Left cardiac atrium (tissue), 4 donors: ENCODE measurements at places on chromosomes 6 and 20. TPM values are rescaled to one million over a fixed set of nuclear protein-coding genes. Genes with fewer than 3 reads are reported as not detected.

DNA sequence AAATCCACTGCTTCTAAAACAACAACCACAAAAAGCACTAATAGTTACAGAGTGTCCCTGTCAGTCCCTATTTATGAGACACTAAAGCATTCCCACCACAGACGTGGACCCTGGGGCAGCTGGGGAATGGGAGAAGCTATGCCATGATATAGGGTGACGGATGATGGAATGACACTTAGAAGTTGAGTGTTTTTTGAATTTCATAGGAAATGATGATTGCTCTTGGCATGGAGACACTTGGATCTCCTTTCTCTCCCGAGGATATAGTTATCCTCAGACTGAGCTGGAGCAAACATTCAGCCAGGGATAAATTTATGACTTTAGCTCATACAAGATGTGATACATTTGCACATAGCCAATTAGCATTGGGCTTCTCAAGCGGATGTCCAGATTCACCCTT lies 151.2 kb downstream of the EDN3 start:
- DNase-seq: no peak

- DNase-seq: no peak
Observed at GRCh38 chr6:143877584-143878271, 13.5 kb downstream of the ZC2HC1B start.

GRCh38 chr6:83313882-83314281 lies 117.0 kb downstream of the ME1 start:
- DNase-seq: no peak

DNA sequence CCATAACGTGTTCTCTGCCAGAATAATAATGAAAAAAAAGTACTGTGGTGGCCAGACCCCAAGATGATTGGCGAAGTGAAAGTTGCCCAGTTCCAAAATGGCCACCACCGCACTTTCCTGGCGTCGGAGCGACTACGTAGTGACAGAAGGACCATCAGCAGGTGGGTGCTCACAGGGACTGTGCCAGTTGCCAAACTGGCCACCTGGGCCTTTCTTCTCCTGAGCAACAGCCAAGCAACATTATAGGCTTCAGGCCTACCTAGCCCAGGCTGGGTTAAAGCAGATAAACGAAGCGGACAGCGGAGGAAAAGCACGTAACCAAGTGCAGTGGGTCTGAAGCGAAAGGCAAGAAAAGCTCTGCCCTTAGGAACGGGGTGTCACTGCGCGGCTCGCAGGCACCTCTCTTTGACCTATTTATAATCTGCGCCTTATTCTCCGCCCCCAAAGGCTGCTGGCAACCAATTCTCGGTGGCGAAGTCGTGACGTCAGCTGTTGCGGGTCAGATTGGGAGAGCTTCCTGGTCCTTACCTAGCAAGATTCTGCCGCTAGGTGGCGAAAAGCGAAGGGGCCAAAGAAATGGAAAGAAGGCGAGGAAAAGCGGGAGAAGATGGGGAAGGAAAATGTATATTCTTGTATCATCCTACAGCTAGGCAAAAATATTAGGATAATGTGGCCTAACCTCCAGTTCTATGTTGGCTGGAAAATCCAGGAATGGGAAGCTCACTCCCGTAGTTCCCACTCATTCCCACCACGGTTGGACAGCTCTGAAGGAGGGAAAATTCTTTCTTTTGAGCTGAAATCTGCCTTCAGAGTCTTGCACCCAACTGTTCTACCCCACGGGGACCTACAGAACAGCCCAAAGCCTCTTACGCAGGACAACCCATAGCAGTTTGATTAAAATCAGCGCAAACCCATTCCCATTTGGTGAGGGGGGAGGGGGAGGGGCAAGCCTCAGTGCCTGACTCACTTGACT lies 6.9 kb upstream of the MOG start:
- peak; percentile 99 for DNase-seq

DNA sequence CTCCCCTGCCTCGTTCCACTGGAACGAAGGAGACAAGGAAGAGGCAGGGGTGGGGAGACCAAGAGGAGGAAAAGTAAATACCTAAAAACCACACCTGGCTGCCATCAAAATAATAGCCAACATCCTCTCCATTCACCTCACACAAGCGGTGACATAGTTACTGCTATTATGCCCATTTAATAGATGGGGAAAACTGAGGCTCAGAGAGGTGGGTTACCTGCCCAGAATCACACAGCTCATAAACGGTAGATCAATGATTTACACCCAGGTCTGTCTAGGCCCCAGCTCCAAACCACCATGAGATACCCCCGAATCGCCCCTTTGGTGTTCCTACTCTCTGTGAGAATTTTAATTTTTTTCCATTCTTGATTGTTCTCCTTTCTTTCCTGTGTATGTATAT lies 253.8 kb downstream of the BMP7 start:
- DNase-seq: no peak

DNA sequence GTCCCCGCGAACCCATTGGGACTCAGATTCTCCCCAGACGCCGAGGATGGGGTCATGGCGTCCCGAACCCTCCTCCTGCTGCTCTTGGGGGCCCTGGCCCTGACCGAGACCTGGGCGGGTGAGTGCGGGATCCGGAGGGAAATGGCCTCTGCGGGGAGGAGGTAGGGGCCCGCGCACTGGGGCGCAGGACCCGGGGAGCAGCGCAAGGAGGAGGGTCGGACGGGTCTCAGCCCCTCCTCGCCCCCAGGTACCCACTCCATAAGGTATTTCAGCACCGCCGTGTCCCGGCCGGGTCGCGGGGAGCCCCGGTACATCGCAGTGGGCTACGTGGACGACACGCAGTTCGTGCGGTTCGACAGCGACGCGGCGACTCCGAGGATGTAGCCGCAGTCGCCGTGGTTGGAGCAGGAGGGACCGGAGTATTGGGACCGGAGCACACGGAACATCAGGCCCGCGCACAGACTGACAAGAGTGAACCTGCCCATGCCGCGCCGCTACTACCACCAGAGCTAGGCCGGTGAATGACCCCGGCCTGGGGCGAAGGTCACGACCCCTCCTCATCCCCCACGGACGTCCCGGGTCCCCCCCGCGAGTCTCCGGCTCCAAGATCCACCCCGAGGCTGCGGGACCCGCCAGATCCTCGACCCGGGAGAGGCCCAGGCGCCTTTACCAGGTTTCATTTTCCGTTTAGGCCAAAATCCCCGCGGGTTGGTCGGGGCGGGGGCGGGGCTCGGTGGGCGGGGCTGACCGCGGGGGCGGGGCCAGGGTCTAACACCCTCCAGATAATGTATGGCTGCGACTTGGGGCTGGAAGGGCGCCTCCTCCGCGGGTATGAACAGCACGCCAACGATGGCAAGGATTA lies 15.7 kb upstream of the HLA-A start:
- DNase-seq: peak; percentile 81

GRCh38 chr6:166603043-166603690 lies 16.7 kb upstream of the RAMACL start:
- DNase-seq: no peak

DNA sequence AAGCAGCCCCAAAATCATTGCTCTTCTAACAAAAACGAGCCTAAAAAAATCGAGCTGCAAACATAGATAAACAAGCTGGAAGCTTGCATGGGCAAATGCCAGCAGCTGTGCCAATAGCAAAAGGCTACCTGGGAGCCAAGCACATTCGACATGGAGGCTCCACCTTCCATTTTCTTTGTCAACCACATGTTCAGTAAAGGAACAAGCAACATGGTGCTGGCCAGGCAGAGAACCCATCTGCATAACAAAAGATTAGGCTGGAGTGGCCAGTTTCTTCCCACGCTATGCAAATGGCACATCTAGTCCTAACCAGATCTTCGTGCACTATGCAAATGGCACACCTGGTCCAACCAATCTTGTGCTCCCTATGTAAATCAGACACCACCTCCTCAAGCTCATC lies 110.5 kb downstream of the KIF16B start:
- DNase-seq: no peak

DNA sequence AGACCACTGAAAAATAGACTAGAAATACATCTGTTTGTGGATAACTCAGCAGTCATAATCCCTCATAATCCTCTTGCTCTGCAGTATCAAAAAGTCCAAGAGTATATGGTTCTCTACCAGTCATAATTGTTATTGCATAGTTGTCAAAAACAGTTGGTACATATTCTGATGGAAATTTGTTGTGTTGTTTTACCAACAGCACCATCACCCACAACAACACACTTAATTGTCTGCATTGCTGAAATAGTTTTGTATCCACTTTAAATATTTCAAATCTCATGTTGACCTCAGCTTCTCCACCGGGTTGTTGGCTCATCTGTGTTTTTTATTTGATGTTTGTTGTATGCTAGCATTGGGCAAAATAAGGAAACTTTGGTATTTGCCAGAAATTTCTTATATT lies 39.4 kb downstream of the ITCH start:
- no peak for DNase-seq

DNA sequence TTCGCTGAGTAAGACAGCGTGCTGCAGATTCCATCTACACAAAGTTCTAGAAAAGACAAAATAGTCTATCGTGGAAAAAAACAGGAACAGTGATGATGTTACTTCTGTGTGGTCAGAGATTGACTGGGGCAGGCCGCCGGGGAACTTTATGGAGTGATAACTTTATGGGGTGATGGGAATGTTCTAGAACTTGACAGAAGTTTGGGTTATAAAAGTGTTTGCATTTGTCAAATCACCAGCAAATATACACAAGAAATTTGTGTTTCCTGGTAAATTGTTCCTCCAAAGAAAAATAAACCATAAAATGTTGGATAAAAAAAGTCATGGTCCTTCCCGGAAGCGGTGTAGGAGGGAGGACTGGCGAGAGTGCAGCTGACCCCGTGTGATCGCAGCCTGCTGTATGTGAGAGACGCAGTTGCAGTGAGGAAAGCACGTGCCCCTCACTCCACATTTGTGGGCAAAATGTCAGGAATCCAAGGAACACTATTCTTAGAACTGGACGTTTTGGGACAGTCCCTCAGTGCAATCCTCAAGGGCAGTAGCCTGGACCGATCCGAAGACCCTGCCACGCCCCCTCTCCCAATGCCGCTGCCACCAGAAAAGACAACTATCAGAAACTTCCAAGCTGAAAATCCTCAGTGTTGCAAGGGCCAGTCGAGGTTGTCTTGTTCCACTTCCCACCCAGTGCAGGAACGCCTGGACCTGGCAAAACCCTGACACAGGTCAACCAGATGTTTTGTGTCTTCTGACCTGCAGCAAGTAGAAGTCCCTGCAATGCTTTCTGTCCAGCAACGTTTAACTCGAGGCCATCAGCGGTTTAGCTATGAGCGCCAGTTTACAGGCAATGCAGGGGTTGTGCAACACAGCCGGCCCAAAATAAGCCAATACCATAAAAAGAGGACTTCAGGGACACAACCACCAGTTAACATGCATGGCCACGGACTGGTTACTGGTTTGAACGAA lies 80.5 kb upstream of the QKI start:
- DNase-seq: no peak

DNA sequence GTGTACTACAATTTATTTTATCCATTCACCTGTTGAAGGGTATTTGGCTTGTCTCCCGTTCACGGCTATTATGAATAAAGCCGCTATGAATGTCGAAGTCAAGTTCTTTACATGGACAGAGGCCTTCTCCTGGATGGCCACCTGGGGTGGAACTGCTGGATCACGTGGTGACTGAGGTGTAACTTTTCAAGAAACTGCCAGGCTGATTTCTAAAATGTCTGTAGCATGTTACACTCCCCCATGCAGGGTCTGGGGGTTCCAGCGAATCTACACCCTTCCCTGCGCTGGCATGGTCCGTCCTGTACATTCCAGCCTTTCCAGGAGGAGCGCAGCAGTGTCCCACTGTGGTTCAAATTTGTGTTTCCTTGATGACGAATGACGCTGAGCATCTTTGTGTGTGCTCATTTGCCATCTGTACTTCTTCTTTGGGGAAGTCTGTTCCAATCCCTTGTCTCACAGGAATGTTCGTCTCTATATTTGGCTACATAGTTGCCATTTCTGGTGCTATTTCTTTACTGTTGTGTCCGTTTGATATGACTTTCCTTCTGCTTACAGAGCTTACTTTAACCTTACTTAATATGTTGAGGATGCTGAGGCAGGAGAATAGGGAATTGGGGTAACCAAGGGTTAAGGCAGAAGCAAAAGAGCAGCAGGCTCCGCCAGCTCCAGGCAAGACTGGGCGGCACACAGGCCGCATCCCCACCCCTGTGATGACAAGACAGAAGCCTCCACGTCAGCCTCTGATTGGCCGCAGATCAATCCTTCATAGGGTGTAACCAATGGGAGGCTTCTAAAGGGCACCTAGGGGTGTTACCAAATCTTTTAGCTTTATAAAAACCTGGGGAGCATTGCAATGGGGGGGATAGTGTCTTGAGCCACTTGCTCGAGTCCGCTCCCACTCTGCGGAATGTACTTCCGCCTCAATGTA lies 106.6 kb downstream of the TAF4 start:
- no peak for DNase-seq

The KIF6 gene
- 0.31 TPM for total RNA-seq

The TREML2 gene
- 0.13 TPM for total RNA-seq

The DOP1A gene
- 14.3 TPM for total RNA-seq

The PDYN gene
- not detected for total RNA-seq

The C4B gene
- 177 TPM for total RNA-seq

The PAK5 gene
- not detected for total RNA-seq
